ENCODE measurements at places on chromosomes 3 and 15. TPM values are rescaled to one million over a fixed set of nuclear protein-coding genes. Genes with fewer than 3 reads are reported as not detected.

IL17RB gene
- polyA plus RNA-seq: not detected

LSG1 gene
- 30.2 TPM for polyA plus RNA-seq

BCL2A1 gene
- 2.7 TPM for polyA plus RNA-seq

SKIC8 gene
- 92.0 TPM for polyA plus RNA-seq

- DNase-seq: no peak
Observed at GRCh38 chr3:110956081-110956480, 115.5 kb upstream of the NECTIN3 start.

SYNM gene
- 3.6 TPM for polyA plus RNA-seq

CHRNA3 gene
- not detected for polyA plus RNA-seq

GRCh38 chr3:155737844-155738460 is 6.9 kb downstream of the PLCH1 start:
- DNase-seq: no peak

GRCh38 chr15:58889363-58889762 is 44.1 kb downstream of the SLTM start:
- no peak for DNase-seq
